Bronchus fibroblast of lung (primary cell): ENCODE measurements at places on chromosomes 5 and 9. TPM values are rescaled to one million over a fixed set of nuclear protein-coding genes. Genes with fewer than 3 reads are reported as not detected.

GTF3C5 gene
- 55.5 and 59.3 TPM in 2 replicates for total RNA-seq

GNA14 gene
- total RNA-seq = under 0.01 and 0.17 TPM in 2 replicates

GSN gene
- 171 and 195 TPM in 2 replicates for total RNA-seq

PCDHB8 gene
- not detected in 2 replicates for total RNA-seq

NREP gene
- 51.0 and 57.8 TPM in 2 replicates for total RNA-seq

LHX6 gene
- not detected in 2 replicates for total RNA-seq

PKD2L2 gene
- not detected in 2 replicates for total RNA-seq

ADAMTS19 gene
- total RNA-seq = under 0.01 TPM in 1 of 2 replicates, not detected in the other

KIF4B gene
- not detected in 2 replicates for total RNA-seq

TAF11L5 gene
- not detected in 2 replicates for total RNA-seq

C5orf58 gene
- total RNA-seq = not detected in 2 replicates

NFIB gene
- 14.1 and 15.8 TPM in 2 replicates for total RNA-seq

ADAMTS13 gene
- total RNA-seq = 0.89 and 1.2 TPM in 2 replicates

ANKRD55 gene
- under 0.01 TPM in 1 of 2 replicates, not detected in the other for total RNA-seq

CATSPER3 gene
- 0.17 and 0.30 TPM in 2 replicates for total RNA-seq

SLC34A1 gene
- total RNA-seq = not detected in 2 replicates

STING1 gene
- total RNA-seq = 51.0 and 51.4 TPM in 2 replicates

FGF10 gene
- total RNA-seq = 1.0 TPM in 2 replicates

ZNF462 gene
- 5.7 and 6.8 TPM in 2 replicates for total RNA-seq

TEX48 gene
- not detected in 2 replicates for total RNA-seq

CDX1 gene
- not detected in 2 replicates for total RNA-seq

KCNV2 gene
- total RNA-seq = not detected in 2 replicates

TMEM250 gene
- total RNA-seq = 31.4 and 33.3 TPM in 2 replicates

GABRA6 gene
- not detected in 2 replicates for total RNA-seq

NIPAL4 gene
- total RNA-seq = 0.50 TPM in 1 of 2 replicates, not detected in the other

HTR1A gene
- not detected in 2 replicates for total RNA-seq

SHISAL2B gene
- total RNA-seq = not detected in 2 replicates

BARHL1 gene
- total RNA-seq = not detected in 2 replicates

C5orf46 gene
- total RNA-seq = not detected in 2 replicates

CD274 gene
- 2.5 and 2.9 TPM in 2 replicates for total RNA-seq

ITK gene
- not detected in 2 replicates for total RNA-seq

N4BP3 gene
- total RNA-seq = 0.34 and 0.45 TPM in 2 replicates

OR1J2 gene
- total RNA-seq = not detected in 2 replicates

GMCL2 gene
- not detected in 2 replicates for total RNA-seq

CDKN2B-AS1 gene
- total RNA-seq = 0.84 and 0.89 TPM in 2 replicates

PCDHA9 gene
- total RNA-seq = not detected in 2 replicates

PCSK5 gene
- 0.67 and 0.89 TPM in 2 replicates for total RNA-seq

HNRNPAB gene
- 142 and 157 TPM in 2 replicates for total RNA-seq

UBQLN1 gene
- total RNA-seq = 84.4 and 91.9 TPM in 2 replicates

STKLD1 gene
- total RNA-seq = not detected in 2 replicates
